ENCODE measurements at places on chromosomes 11 and 22.

- DNase-seq = no peak
Measured at GRCh38 chr22:23066200-23067022, 3.9 kb upstream of the GNAZ start.

GRCh38 chr22:19828035-19828401, 26.7 kb downstream of the GNB1L start:
- DNase-seq = no peak

DNA sequence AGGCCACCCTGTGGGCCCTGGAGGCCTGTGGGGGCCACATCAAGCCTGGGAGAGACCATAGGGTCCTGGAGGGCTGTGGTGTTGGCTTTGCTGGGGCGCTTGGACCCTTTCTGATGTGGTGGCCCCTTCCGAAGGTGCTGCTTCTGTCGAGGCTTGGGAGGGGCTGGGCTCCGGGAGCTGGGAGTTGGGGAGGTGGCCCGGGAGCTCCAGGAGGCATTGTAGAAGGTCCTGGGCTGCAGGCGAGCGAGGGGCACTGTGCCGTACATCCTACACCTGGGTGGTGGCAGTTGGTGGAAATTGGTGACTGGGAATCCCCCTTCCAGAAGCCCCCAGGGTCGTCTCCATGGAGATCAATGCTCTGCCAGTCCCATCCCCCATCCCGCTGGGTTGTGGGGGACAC, 2.6 kb downstream of the PLA2G3 start:
- no peak for DNase-seq

GRCh38 chr11:61683961-61684869, 4.0 kb downstream of the DAGLA start:
- no peak for DNase-seq

- DNase-seq = no peak
Measured at GRCh38 chr22:21104126-21104691, 58.5 kb downstream of the LRRC74B start.

- no peak for DNase-seq
Measured at GRCh38 chr11:75582895-75583717, 21.1 kb downstream of the SERPINH1 start.

DNA sequence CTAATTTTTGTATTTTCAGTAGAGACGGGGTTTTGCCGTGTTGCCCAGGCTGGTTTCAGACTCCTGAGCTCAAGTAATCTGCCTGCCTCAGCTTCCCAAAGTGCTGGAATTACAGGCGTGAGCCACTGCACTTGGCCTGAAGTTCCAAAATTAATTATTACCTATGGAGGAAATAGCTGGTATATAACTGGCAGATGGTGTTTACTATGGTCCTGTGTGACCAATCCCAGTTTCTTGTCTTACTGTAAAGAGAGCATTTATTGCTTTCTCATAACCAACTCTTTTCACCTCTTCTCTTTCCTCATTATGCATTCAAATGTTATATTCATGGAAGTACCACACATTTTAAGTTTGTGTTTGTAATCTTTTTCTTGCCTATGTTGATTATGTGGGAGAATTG, 24.2 kb upstream of the ACAT1 start:
- no peak for DNase-seq

GRCh38 chr11:35712533-35712932, 50.0 kb downstream of the TRIM44 start:
- no peak for DNase-seq

- no peak for DNase-seq
Measured at GRCh38 chr22:35377735-35378134, 3.2 kb upstream of the HMOX1 start.

DNA sequence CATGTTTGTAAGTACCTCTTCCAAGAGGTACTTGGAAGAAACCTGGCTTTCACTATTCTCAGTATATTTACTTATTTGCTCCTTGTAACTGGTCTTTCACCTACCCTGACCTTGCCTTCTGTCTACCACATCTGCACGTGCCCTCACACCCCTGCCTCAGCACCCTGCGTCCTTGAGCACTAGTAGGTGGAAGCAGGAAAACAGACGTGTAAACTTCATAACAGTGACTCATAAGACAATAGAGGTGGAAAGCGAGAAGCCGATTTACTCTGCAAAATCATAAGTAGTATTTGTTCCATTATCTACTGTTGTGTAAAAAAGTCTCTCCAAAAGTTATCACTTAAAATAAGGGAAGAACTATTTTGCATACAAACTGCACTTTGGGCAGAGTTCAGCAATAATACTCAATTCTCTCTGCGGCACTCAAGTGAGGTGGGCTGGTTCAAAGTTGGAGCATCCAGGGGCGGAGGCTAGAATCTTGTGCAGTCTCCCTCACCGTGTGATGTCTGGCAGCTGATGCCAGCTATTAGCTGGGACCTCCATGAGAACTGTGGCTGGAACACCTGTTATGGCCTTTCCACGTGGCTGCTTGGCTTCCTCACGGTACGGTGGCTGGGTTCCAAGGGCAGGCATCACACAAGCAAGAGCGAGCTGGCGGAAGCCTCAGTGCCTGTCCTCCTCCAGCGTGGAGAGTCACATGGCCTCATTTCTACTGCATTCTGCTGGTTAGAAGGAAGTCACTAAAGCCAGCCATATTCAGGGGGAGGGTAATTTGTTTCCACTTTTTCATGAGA, 30.4 kb downstream of the PACS1 start:
- no peak for DNase-seq

DNA sequence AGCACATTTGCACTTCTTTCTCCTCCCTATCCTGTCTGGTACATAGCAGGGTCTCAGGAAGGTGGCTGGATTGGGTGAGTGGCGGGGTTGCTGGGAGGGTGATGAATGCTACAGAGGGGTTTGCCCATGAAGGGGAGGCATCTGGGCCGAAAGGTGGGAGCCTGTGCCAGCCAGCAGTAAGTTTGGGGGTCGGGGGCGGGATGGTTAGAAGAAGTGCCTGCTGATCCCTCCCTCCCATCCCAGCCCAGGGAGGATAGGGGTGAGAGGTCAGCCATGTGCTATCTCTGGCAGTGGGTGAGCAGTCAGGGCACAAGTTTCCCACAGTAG, 2.8 kb downstream of the CD82 start:
- DNase-seq = no peak

- DNase-seq = no peak
Measured at GRCh38 chr11:47366020-47366490, 12.3 kb downstream of the SPI1 start.

DNA sequence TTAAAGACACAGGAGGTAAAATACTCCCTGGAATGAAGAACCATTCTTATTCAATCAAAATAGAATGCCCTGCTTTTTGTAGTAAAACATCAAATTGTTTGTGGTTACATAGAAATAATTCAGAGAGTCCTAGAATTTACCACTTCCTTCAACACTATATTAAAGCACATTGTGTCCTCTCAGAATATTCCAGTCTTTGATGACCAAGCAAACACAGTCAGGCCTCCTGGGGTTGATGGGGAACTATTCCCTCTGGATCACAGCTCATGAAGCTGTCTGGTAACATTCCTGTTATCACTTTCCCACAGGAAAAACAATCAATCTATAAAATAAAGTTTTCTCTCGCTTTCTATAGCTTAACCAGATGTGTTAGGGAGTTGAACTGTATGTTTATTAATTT, 389.3 kb downstream of the KCNA4 start:
- no peak for DNase-seq

GRCh38 chr11:97963528-97964331, 1057.0 kb upstream of the CNTN5 start:
- DNase-seq = no peak

DNA sequence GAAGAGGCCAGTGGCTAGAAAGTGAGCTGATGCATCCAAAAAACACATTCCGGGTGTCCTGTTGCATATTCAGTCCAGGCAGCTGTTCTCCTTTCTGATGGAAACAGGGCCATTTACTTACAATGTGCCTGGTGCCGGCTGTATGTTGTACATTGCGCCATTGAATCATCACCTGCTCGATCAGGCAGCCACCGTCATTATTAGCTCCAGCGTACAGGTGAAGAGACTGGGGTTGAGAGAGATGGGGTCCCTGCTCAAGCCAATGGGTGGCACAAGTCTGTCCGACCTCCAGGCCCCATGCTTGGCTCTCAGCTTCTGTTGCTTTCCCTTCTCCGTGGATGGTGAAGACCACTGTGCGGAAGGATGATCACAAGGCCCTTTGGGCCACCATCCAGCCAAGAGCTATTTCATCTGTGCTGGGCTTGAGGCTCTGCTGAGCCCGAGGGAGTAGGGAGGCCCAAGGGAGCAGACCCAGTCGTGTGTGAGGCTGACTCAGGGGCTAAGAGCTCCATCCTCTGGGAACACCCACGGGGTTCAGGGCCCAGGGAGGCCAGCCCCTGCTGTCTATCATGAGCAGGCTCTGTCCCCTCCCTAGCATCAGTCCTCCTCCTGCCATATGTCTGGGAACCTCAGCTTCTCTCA, 20.7 kb upstream of the EMID1 start:
- no peak for DNase-seq

DNA sequence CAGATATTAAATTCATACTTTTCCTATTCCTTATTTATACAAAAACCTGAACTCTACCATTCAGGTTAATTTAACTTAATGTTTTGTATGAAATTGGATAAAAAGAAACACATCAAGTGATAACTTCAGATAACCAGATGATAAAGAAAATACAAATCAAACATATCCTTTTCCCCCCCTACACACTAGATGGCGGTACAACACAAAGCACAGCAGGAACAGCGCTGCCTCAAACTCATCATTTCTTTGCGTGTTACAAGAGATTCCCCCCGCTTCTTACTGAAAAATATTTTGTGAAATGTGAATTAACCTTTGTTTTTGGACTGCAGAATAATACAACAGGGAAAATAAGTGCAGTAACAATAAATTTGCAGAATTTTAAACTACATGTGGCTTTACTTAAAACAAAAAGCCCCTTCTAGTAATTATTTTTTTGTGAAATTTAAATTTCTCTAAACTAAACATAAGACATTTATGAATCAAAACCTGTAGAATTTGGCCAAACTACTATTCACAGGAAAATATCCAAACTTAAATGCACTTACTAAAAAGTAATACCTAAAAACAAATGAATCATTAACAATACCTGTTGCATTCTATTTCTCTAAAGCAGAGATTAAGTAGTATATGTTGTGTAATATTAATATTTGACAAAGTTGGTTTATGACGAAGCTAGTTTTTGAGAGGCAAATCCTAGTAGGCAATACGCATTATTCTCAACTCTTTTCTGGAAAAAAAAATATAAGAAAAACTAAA, 74.4 kb downstream of the ARHGAP32 start:
- peak; percentile 49 for DNase-seq
